Adrenal gland (tissue), 19 donors: ENCODE measurements at places on chromosomes 4 and X. TPM values are rescaled to one million over a fixed set of nuclear protein-coding genes. Genes with fewer than 3 reads are reported as not detected.

- H3K27ac ChIP-seq = no peak overlapping the region
- no peak overlapping the region for H3K4me3 ChIP-seq
- no peaks in the 10 kb centered on the region for H3K4me1 ChIP-seq
- H3K36me3 ChIP-seq = no peaks in the 10 kb centered on the region
- no peak for DNase-seq
Measured at GRCh38 chr4:36997727-36998126, 246.8 kb upstream of the NWD2 start.

DNA sequence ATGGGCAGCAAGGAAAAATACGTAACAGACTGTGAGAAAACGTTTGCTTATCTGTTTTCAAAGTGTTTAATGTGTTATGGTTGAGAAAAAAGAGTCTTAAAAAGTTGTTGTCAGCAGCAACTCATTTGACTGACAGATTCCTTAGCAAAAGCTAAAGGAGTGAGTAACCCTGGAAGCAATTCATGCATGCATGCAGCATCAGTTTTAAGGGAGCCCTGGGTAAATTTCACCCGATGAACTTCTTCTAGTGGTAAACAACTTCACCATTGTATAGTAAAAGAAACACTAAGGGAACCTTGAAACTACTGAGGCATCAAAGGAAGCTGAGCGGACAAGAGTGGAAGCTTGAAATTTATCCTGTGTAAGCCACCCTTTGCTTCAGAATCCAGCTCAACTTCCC, 583.2 kb upstream of the INTU start:
- no peak for DNase-seq
- H3K4me1 ChIP-seq = no peaks in the 10 kb centered on the region
- H3K27ac ChIP-seq = no peak overlapping the region
- no peaks in the 10 kb centered on the region for H3K27me3 ChIP-seq
- H3K36me3 ChIP-seq = no peaks in the 10 kb centered on the region

DNA sequence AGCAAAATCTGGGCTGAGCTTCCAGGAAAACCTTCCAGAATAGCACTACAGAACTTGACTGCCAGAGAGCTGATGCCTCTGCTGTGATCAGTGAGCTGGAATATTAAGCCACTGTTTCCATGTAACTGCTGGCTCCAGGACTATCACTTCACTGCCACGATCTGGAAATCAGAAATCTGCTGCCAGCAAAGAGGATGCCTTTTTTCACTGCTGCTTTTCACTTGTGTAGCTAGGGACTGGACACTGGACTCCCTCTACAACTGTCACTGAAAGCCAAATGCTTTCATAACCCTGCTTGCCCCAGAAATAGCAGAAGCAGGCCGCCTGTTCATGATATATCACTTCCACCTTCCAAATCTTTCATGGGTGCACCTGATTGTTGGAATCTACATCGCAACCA, 9.4 kb upstream of the AP1S2 start:
- no peak overlapping the region for H3K27ac ChIP-seq
- peaks cover 19% of the 10 kb centered on the region for H3K27me3 ChIP-seq
- no peak overlapping the region for H3K4me3 ChIP-seq
- H3K36me3 ChIP-seq = no peaks in the 10 kb centered on the region

DNA sequence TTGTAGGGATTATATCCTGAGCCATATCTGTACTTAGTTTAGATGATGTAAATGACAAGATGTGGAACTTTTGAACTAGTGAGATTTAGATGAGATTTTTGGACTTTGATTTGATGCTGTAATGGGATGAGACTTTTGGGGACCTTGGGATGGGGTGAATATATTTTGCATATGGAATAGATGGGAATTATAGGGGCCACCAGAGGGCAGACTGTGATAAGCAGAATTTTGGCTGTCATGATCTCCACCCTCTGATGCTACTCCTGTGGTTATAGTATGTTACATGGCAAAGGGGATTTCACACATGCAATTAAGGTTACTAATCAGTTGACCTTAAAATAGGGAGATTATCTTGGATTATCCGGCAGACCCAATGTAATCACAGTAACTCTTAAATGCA, 214.0 kb upstream of the NHS start:
- no peaks in the 10 kb centered on the region for H3K4me1 ChIP-seq
- no peak overlapping the region for H3K27ac ChIP-seq
- no peak for DNase-seq
- H3K4me3 ChIP-seq = no peak overlapping the region

GRCh38 chr4:118930255-118930654, 41.6 kb downstream of the SYNPO2 start:
- DNase-seq = no peak
- no peaks in the 10 kb centered on the region for H3K4me1 ChIP-seq
- no peaks in the 10 kb centered on the region for H3K36me3 ChIP-seq
- H3K27me3 ChIP-seq = no peaks in the 10 kb centered on the region
- no peak overlapping the region for H3K4me3 ChIP-seq

GRCh38 chr4:80806472-80806871, 224.0 kb upstream of the BMP3 start:
- no peak for DNase-seq
- no peaks in the 10 kb centered on the region for H3K36me3 ChIP-seq
- no peak overlapping the region for H3K27ac ChIP-seq
- H3K4me1 ChIP-seq = no peaks in the 10 kb centered on the region

DNA sequence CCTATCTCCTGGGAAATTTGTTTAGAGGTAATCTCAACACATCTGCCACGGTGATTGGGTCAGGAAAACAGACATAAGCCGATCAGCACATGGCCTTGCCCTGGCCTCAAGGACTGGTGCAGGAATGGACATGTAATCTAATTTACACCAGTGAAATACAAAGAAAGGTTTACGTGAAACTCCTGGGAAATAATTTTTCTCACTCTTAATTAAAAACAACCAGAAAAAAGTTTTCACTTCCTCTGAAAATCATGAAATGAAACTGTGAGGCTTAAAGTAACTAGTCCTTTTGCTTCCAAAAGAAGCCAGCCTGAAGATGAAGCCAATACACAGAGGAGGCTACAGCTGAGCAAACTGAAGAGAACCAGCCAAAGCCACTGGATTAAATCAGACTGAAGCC, 154.1 kb upstream of the FAM241A start:
- no peak for DNase-seq
- no peaks in the 10 kb centered on the region for H3K36me3 ChIP-seq
- H3K4me3 ChIP-seq = no peak overlapping the region
- no peaks in the 10 kb centered on the region for H3K4me1 ChIP-seq
- H3K27ac ChIP-seq = peak overlapping the region; percentile 59
- H3K27me3 ChIP-seq = no peaks in the 10 kb centered on the region

PDCL2 gene
- not detected for total RNA-seq

DNA sequence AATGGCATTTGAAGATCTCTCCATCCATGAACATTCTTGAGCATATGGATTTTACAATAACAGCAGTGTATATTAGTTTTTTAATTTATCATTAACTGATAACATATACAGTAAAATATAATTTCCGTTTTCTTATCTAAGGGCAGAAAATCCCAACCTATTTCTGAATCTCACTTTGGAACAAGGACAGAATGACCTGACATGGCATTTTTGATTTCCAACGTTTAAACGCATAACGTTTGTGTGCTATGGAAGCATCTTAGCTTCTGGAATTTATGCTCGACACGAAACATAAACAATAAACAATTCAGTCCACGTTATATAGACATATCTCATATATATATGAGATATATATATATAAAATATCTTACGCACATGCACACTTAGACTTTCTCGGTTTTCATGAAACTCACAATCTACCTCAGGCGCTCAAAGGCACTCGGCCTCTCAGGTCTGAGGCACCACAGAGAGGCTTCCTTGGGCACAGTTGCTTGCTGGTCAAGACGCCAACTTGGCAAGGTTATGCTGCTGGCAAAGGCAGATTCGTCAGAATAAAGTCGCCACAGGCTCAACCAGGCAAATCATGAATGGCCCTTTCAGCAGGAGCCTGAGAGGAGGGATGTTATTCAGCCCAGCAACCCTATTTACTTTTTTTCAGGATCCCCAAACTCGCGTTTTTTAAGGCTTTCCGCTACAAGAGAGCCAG, 1.0 kb upstream of the UGT8 start:
- H3K4me3 ChIP-seq = no peak overlapping the region
- H3K4me1 ChIP-seq = no peaks in the 10 kb centered on the region
- DNase-seq = no peak
- no peak overlapping the region for H3K27ac ChIP-seq

DNA sequence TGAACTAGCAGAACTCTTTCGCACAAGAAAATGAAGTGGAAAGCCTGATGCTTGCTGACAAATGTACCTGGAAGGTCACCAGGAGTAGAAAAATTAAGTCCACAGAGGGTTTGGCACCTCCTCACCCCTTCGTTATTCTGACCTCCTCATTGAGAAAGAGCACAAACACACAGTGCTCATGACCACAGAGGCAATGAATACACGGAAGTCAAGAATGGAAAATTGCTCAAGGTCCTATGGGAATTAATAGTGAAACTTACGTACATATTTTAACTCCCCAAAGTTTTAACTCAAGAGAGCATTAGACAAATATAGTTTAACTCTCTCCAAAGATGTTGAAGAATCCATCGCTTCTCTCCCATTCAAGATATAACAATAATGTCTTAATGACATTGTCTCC, 83.6 kb upstream of the CAMK2D start:
- no peaks in the 10 kb centered on the region for H3K4me1 ChIP-seq
- DNase-seq = no peak
- H3K4me3 ChIP-seq = no peak overlapping the region
- H3K27ac ChIP-seq = no peak overlapping the region
- no peaks in the 10 kb centered on the region for H3K27me3 ChIP-seq
- H3K36me3 ChIP-seq = no peaks in the 10 kb centered on the region

CLCN4 gene
- total RNA-seq = 4.0 TPM

GRCh38 chrX:14758029-14758491, 114.8 kb downstream of the FANCB start:
- H3K4me1 ChIP-seq = no peaks in the 10 kb centered on the region
- peaks cover 7% of the 10 kb centered on the region for H3K27me3 ChIP-seq
- no peak for DNase-seq
- no peak overlapping the region for H3K4me3 ChIP-seq
- H3K27ac ChIP-seq = no peak overlapping the region

DNA sequence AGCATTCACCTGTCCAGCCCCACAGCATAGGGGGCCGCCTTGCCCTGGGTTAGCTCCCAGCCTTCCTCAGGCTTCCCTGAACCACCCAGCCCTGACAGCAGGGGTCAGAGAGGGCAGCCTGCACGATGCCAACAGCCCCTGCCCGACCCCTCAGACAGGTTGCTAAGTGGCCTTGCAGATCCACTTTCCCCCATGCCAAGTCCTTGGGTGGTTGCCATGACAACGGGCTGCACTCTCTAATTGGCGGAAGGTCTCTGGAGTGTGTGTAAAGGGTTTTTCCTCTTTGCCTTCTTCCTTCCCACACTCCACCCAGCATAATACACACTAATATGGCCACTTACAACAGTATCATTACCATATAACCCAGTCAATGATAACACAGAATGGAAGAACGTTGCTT, 99.6 kb upstream of the AFAP1 start:
- peaks cover 5% of the 10 kb centered on the region for H3K4me1 ChIP-seq
- H3K27ac ChIP-seq = no peak overlapping the region
- peak; percentile 64 for DNase-seq
- no peaks in the 10 kb centered on the region for H3K36me3 ChIP-seq
- no peak overlapping the region for H3K4me3 ChIP-seq
- H3K27me3 ChIP-seq = no peaks in the 10 kb centered on the region

FAT1 gene
- 9.6 TPM for total RNA-seq

FLNA gene
- total RNA-seq = 334 TPM
